ENCODE measurements at places on chromosomes 1 and 21.

- DNase-seq, result no peak
Observed at GRCh38 chr1:193325042-193325441, 138.6 kb upstream of the B3GALT2 start.

- no peak for DNase-seq
Observed at GRCh38 chr1:67019600-67020136, 34.3 kb downstream of the SLC35D1 start.

GRCh38 chr1:26785611-26786436 is 1.9 kb upstream of the PIGV start:
- DNase-seq, result no peak

GRCh38 chr1:224681816-224682215 is 65.7 kb downstream of the CNIH3 start:
- no peak for DNase-seq

GRCh38 chr1:47407481-47407880 is 8.6 kb upstream of the FOXE3 start:
- DNase-seq, result no peak

DNA sequence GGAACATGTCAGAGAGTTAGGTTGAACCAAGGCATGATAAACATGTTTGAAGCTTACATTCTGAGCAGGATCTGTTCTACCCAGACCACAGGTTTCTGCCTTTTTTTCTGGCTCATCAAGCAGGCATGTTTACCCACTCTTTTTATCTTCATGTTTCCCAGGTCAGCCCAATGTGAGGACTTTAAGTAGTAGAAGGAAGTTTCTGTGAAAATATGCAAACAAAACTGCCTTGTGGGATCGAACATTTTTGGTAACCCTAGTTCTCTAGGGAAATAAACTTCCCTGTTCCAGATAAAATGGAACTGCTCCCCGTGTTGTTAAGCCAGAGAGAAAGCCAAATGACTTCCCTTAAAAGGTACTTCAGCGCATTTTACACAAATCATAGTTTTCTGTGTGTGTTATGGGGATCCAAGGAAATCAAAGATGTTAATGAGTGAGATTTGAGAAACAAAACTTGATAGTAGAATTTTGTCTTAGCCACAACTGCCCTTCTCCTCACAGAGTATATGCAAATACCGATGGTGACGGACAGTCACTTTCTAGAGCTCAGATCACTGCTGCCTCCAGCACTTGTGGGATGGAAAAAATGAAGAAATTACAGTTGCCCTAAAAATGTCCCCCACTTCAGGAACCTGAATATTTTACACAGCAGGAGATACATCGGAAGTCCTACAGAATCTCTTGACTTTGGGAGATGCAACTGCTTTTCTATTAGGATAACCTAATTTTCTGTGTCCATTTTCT is 765 bp upstream of the HIPK1 start:
- no peak for DNase-seq

DNA sequence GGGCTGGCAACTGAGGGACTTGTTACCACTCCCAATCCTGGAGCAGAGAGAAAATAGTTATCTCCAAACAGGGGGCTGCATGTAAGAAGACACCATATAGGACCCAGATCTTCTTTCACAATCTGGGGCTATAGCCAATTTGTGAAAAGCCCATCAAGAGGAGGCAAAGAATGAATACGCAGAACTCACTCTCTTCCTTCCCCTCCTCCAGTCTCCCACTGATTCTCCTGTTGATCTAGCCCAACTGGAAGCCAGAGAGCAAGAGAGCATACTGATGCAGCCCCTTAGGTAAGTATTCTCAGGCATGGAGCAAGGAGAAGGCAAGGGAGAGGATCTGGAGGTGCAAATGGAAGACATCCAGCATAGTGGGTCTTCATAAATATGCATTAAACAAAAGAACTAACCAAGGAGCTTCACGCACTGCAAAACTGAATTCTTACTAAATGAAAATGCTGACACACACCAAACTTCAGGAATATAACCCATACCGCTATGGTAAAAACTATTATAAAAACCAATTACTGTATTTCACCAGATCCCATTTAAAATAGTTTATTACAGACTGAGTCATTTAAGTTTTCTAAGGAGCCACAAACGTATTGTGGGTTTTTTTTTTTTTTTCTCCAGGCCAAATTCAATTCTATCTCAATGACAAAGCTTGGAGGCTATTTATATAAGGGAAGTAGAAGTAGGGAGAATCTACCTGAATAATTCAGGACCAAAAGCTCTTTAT is 15.5 kb upstream of the HMGB4 start:
- no peak for DNase-seq

- no peak for DNase-seq
Observed at GRCh38 chr1:12285496-12286143, 55.8 kb downstream of the VPS13D start.

DNA sequence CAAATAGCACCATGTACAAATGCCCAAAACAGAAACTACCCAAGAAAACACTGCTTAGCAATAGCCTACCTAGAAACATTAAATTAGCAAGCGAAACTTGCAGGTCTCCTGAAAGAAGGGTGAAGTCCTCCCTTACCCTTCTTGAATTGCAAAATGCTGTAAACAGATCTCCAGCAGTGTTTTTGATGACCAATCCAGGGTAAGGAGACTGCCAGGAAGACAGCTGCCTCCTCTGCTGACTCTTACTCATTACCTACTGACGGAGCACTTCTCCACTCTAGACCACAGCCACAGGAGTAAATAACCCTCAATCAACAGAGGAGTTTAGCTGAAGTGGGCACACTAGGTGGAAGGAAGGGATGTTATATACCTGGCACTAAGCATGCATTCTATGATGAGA is 32.2 kb upstream of the GADD45A start:
- DNase-seq, result no peak

GRCh38 chr1:6427441-6428390 is 3.1 kb downstream of the ESPN start:
- DNase-seq, result no peak

GRCh38 chr1:26733982-26734381 is 38.2 kb downstream of the ARID1A start:
- no peak for DNase-seq

- DNase-seq, result no peak
Observed at GRCh38 chr1:93807311-93807930, 71.6 kb downstream of the DNTTIP2 start.

GRCh38 chr1:4794020-4794780 is 139.8 kb downstream of the AJAP1 start:
- DNase-seq, result no peak

- DNase-seq, result no peak
Observed at GRCh38 chr1:155219592-155220031, 11.1 kb downstream of the MTX1 start.

- no peak for DNase-seq
Observed at GRCh38 chr1:69459244-69459643, 108.5 kb upstream of the LRRC7 start.

DNA sequence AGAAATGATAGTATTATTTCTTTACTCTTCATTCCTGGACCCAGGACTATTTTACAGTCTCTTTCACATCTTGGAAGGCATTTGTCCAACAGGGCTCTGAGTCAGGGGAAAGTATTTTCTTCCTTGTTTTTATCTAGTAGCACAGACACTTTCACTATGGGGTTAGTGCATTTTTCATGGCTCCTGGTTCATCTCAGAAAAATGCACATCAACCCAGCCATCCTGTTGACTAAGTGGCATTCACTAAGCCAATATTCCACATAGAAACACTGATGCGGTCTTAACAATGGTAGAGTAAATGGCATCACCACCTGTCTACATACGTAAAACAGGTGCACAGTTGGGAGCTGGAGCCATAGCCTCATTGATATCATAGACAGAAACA is 87.4 kb upstream of the C1orf21 start:
- DNase-seq, result no peak

GRCh38 chr1:67717876-67718275 is 32.9 kb downstream of the GADD45A start:
- no peak for DNase-seq

GRCh38 chr1:75136921-75137641 is 2.9 kb downstream of the LHX8 start:
- no peak for DNase-seq

DNA sequence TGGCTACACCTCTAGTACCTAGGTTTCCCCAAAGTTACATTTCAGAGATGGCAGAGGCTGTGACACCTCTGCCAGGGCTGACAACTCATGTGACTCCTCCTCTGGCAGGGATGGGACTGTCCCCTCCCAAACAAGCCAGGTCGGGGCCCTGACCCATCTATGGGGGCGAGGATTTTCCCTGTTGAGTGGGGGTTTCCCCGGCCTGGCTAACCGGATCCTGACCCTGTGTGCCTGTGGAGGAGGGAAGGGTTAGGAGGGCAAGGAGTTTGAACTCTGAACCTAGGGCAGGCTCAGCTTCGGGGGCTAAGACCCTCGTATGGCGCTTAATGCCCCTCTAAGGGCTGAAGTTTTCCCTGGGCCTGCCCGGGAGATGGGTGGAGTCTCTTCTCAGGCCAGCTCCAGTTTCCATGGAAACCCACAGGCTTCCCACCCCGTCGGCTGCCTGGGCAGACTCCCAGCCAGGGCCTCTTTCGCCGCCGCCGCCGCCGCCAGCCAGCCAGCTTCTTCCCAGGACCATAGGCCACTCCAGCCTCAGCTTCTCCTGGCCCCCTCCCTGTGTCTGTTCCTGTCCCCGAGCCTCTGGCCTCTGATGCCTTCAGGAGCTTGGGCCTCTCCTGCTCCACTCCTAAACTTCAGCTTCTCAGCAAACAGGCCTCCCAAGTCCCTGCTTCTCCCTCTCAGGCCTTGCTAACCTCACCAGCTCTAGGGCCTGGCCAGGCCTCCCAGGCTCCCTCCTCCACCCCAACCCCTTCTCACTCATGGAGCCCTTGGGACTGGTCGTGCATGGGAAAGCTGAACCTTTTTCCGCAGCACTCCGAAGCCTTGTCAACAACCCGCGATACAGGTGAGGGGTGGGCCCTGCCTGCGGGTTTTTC is at the start of gene BTBD19:
Gene BTBD19, plus strand, starts transcription at position 461 of the 875 bp plus-strand sequence. Its CDS starts 298 bp downstream, at position 759.
- no peak for DNase-seq

- DNase-seq, result no peak
Observed at GRCh38 chr1:65036570-65037051, 70.3 kb upstream of the JAK1 start.

DNA sequence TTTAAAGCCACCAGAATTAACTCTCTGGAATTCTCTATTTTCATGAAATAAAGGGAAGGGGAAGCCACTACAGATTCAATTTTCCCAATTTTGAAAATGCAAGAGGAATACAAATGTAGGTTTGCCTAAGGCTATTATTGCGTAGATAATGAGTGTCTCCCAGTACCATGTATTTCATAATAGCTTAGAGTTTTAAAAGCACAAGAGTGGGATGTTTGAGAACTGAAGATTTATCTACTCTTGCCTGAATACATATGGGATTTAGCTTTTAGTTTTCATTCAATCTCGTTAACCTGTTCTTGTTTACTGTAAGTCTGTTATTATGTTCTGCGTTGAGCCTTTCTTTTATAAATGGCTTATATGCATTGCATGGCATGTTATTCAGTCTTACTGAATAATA is 795.1 kb downstream of the BRINP3 start:
- DNase-seq, result no peak

GRCh38 chr1:176136891-176137290 is 70.2 kb downstream of the COP1 start:
- DNase-seq, result no peak

DNA sequence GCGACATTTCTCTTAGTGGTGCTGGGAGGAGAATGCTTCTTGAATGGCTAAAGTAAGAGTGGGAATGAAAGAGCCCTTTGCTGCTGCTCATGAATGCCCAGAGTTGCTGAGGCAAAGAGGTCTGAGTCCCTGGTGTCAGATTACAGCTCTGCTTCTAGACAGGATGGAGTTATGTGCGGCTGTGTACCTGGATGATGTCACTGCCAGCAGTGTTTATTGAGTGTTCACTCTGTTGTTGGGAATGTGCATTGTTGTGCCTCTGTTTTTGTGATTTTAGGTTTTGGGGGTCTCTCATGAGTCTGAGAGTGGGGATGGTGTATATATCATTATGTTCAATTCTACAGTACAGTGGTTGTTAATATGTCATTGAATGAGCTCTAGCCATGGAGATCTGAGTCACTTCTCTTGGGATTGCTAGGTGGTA is 2.7 kb downstream of the CDC14A start:
- DNase-seq, result no peak

GRCh38 chr1:75625795-75626194 is 14.9 kb upstream of the SLC44A5 start:
- no peak for DNase-seq

DNA sequence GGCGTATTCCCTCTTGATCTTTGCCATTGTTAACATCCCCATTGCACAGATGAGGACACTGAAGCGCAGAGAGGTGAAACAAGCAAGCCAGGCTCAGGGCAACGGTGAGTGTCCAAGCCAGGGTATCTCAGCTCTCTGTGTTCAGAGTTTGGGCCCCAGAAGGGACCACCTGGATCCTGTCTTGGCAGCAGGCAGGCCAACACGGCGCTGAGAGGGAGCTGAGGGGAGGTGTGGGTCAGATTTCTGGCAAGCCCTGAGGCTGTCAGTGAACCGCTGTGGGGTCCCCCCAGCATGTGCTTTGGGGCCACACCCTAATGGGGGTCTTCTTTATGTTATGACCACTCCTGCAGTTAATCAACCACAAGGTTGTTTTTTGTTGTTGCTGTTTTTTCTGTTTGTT is 23.1 kb downstream of the NEK2 start:
- DNase-seq, result no peak

- no peak for DNase-seq
Observed at GRCh38 chr1:114521396-114522263, 10.6 kb upstream of the TRIM33 start.

- DNase-seq, result no peak
Observed at GRCh38 chr1:229310833-229311232, 32.0 kb downstream of the CCSAP start.

DNA sequence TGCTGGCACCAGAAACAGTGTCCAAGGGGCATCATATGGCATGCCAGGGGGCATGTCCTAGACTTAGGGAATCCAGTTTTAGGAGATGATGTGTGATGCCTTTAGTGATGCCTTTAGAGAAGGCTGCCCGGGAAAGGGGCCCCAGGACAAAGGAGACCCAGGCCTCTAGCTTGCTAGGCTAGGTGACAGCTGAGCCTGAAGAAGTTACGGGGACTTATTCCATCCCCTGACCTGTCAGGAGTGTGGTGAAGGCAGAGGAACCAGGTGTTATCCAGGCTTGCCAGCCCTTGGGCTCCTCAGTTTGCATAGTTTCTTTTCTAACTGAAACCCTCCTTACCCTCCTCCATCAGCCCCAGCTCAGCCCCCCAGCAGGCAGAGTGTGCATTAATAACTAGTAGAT is 269.7 kb upstream of the CSF3R start:
- no peak for DNase-seq

DNA sequence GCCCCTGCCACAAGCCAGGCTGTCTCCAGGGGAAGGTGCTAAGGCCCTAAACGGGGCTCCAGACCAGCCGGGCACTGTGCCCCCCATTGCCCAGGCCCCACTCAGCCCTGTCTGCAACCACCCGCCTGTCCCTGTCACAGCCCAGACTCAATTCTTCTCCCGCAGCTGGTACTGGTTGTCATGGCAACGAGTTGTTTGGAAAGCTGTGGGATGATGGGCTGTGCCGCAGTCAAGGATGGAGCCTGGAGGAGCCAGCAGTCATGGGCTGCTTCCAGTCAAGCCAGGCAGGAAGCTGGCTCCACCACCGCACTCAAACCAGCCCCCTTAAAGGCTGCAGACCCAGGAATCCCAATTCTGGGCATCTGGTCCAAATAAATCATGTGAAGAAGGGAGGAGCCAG is 4.2 kb downstream of the SPOCD1 start:
- DNase-seq, result no peak

Data from stimulated activated CD8-positive, alpha-beta memory T cell treated with anti-CD3 and anti-CD28 coated beads, Interleukin-4, amount 100 ng/mL, for 4 hours (primary cell).